Large intestine (tissue), 12 donors: ENCODE measurements at places on chromosomes 2 and 18. TPM values are rescaled to one million over a fixed set of nuclear protein-coding genes. Genes with fewer than 3 reads are reported as not detected.

DNA sequence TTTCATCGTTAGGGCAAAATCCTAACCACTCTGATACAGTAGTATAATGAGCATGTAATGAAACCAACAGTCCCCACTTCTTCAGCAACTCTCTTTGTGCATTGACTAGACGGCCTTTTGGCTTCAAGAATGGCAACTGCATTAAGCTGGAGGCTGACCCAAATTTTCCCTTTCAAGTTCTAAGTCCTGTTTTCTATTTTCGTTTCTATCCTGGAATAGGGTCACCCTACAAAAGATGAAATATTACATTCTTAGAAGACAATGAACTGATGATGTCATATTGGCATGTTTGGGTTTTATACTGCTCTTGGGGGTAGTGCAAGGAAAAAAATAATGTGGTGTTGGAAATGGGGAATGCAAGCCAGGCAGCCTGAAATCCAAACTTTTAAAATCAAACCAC is 254.4 kb downstream of the ETAA1 start:
- no peak overlapping the region for H3K4me3 ChIP-seq
- no peak for DNase-seq
- H3K4me1 ChIP-seq, result peaks cover 14% of the 10 kb centered on the region
- no peak overlapping the region for H3K27ac ChIP-seq
- peaks cover 9% of the 10 kb centered on the region for H3K27me3 ChIP-seq

DNA sequence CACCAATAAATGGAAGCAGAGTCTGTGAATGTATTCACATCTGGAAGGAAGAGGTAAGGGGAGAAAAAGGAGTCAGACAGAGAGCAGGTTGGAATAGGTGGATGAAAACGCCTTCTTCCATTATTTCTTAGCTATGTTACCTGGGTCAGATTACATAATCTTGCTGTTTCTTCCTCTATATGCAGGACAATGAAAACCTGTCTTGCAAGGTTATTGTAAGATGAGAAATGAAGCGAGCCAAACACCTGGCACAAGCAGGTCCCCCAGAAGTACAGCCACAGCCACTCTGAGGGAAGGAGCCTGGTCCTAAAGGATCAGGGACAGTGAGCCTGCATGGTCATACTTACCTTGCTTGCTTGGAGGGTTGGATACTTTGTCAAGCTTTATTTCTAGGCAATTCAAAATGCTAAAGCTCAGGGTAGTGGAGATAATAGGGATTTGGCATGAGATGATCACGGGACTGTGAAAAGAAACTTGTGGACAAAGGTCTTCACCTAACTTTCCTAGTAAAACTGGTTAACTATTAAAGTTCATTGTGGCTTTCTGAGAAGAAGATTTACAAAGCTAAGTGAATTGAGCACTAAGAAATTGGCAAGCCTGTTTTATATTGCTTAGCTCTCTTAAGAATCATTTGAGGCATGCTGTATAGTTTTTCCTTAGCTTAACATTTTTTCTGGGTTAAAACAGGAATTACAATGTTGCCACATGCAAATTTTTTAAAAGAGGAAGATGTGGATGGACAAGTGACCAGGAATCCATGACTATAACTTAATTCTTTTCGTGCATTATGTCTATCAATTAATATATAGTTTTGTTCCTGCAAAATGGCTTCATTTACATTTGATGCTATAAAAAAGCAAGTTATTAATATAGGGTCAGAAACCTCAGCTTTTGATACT is 15.7 kb upstream of the PLA2R1 start:
- peaks cover 50% of the 10 kb centered on the region for H3K4me1 ChIP-seq
- H3K27me3 ChIP-seq, result no peaks in the 10 kb centered on the region
- H3K36me3 ChIP-seq, result no peaks in the 10 kb centered on the region
- peak; percentile 94 for DNase-seq

DNA sequence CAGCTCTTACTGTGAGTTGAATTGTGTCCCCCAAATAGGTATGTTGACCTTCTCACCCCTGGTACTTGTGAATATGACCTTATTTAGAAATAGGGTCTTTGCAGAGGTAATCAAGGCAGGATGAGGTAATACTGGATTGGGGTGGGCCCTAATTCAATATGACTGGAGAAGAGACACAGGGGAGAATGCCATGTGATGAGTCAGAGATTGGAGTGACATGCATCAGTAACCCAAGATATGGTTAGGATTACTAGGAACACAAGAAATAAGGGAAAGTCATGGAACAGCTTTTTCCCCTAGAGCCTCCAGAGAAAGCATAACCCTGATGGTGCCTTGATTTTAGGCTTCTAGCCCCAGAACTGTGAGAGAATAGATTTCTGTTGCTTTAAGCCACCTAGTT is 37.0 kb upstream of the ATP5MC3 start:
- H3K4me1 ChIP-seq, result no peaks in the 10 kb centered on the region
- no peak overlapping the region for H3K27ac ChIP-seq
- no peaks in the 10 kb centered on the region for H3K36me3 ChIP-seq
- peaks cover 8% of the 10 kb centered on the region for H3K27me3 ChIP-seq
- no peak for DNase-seq
- H3K4me3 ChIP-seq, result no peak overlapping the region

DNA sequence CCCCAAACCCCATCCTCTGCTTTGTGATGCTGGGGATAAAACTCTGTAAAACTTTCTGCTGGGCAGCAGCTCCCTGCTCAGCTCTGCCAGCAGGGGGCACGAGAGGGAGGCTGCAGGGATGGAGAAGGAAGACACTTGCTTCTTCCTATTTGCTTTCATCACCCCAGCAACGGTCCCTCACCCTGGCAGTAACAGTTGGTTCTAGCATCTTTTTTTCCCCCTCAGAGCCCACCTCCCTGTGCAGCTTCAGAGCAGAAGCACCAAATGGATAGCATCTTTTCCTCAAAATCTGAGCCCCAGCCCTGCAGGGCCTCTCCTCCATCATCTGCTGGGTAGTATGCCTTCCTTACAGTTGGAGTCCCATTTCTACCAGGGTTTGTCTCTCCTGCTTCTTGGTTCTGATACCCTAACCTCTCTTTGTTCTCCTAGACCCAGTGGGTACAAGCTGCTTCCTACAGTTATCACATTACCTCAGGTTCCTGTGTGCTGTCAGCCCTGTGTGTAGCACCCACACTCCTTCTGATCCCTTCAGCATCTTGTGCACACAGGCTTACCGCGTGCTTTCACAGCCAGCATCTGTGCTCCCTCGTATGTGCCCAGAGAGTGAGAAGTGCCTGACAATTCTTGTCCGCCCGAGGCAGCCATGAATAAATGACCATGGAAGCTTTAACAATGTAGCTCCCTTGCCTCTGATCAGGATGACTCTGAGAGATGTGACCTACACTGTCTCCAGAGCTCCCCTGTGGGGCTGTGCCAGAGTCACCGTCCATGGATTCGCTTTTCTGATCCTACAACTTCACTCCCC is 14.5 kb downstream of the CKAP2L start:
- DNase-seq, result peak; percentile 75
- H3K36me3 ChIP-seq, result peaks cover 2% of the 10 kb centered on the region
- no peak overlapping the region for H3K4me3 ChIP-seq
- no peaks in the 10 kb centered on the region for H3K27me3 ChIP-seq
- H3K4me1 ChIP-seq, result peaks cover 13% of the 10 kb centered on the region

- H3K4me3 ChIP-seq, result no peak overlapping the region
- peaks cover 26% of the 10 kb centered on the region for H3K4me1 ChIP-seq
- H3K27ac ChIP-seq, result no peak overlapping the region
- DNase-seq, result no peak
Measured at GRCh38 chr2:38539086-38539485, 63.6 kb downstream of the HNRNPLL start.

DNA sequence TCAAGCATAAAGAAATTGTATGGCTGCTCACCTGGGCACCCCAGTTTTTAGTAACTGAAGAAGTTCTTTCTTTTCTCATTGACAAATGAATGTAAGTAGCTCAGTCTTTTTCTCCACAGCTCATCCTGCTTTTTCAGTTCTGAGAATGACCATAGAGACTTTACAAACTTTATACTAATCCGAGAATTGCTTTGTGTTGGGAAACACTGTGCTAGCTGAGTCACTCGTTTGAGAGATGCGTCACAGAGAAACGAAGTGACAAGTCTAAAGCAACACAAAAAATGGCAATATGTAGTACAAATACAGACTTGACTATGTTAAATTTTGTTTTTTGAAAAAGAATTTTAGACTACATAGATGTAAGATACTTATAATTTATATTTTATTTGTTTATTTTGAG is 9.0 kb downstream of the LRRTM4 start:
- H3K27ac ChIP-seq, result no peak overlapping the region
- H3K4me3 ChIP-seq, result no peak overlapping the region
- DNase-seq, result no peak
- H3K36me3 ChIP-seq, result no peaks in the 10 kb centered on the region
- no peaks in the 10 kb centered on the region for H3K27me3 ChIP-seq

- no peak overlapping the region for H3K4me3 ChIP-seq
- no peak overlapping the region for H3K27ac ChIP-seq
- DNase-seq, result peak; percentile 40
- H3K36me3 ChIP-seq, result no peaks in the 10 kb centered on the region
Measured at GRCh38 chr2:61993422-61994024, 88.0 kb downstream of the COMMD1 start.

- no peaks in the 10 kb centered on the region for H3K4me1 ChIP-seq
- no peak overlapping the region for H3K27ac ChIP-seq
- DNase-seq, result peak; percentile 15
- H3K4me3 ChIP-seq, result no peak overlapping the region
- no peaks in the 10 kb centered on the region for H3K27me3 ChIP-seq
Measured at GRCh38 chr2:36561237-36561944, 36.6 kb downstream of the FEZ2 start.

DNA sequence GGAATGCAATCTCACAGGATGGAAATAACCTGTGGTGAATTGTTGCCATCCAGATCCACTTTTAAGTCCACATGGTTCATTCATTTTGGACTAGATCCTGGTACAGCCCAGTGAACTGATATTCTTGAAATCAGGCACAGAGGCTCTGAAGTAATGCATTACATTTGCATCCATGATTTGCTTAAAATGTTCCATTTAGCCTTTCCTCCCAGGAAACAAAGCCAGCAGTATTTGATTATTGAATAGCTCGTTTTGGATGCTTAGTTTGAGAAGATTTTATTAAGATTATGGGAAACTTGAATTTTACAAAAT is 995.8 kb upstream of the CDH2 start:
- H3K4me1 ChIP-seq, result no peaks in the 10 kb centered on the region
- H3K27ac ChIP-seq, result no peak overlapping the region
- H3K4me3 ChIP-seq, result no peak overlapping the region
- DNase-seq, result peak; percentile 9
- H3K36me3 ChIP-seq, result no peaks in the 10 kb centered on the region

DNA sequence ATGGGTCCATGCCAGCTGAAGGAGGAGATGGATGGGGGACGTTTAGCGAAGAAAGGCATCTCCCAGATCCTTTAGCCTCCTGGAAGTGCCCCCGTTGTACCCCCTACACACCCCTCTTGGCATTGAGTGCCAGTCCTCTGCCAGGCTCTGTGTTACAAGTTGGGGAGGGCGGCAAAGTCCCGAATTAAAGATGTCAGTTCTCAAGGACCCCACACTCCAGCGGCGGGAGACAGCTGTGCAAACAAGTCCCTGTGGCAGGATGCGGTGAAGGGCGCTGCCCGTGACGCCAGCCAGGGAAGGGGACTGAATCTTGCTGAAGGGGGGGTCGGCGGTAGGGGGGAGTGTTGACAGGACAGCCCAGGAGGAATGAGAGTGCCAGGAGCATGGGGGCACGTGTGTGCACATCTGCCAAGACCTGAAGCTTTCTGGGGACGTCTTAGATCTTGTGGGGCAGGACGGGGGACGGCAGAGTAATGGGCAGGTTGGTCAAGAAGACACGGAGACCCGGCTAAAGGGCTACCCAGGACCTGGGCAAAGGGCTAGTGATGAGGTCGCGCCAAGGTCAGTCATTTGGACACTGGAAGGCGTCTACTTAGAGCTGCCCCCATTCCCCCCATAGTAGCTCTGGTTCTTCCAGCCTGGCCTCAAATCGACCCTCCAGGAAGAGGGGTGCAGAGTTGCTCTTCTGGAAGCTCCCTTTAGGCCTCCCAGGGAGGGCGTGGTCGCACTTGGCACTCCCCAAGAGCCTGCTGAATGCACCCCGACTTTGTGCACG is 2.8 kb upstream of the CTDSP1 start:
- peak; percentile 88 for DNase-seq
- H3K36me3 ChIP-seq, result peaks cover 8% of the 10 kb centered on the region
- H3K4me1 ChIP-seq, result peaks cover 35% of the 10 kb centered on the region
- H3K4me3 ChIP-seq, result peak overlapping the region; percentile 69
- peak overlapping the region; percentile 95 for H3K27ac ChIP-seq
- no peaks in the 10 kb centered on the region for H3K27me3 ChIP-seq

GRCh38 chr2:74131901-74132300 is 15.8 kb downstream of the BOLA3 start:
- DNase-seq, result no peak
- H3K4me1 ChIP-seq, result no peaks in the 10 kb centered on the region
- H3K27me3 ChIP-seq, result peaks cover 17% of the 10 kb centered on the region
- H3K27ac ChIP-seq, result no peak overlapping the region
- H3K36me3 ChIP-seq, result peaks cover 6% of the 10 kb centered on the region

GRCh38 chr2:55943466-55943865 is 19.9 kb upstream of the EFEMP1 start:
- H3K27ac ChIP-seq, result no peak overlapping the region
- no peaks in the 10 kb centered on the region for H3K27me3 ChIP-seq
- H3K4me1 ChIP-seq, result no peaks in the 10 kb centered on the region

DNA sequence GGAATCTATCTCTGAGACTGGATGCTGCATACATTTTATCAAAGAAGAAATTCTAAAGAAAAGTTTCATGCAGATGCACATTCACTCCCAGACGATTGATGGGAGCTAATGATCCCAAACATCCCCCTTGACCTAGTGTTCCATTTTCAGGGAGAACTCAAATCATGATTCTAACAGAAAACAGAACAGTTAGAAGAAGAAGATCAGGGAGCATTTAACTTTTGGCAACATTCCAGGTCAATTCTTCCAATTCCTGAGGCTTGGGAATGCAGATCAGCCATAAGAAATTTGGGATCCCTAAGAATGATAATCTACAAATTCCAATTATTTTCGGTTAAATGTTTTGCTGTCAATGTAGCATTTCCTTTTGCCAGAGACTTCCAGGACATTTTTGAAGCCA is 96.6 kb downstream of the CPO start:
- H3K27me3 ChIP-seq, result peaks cover 2% of the 10 kb centered on the region
- H3K4me1 ChIP-seq, result no peaks in the 10 kb centered on the region
- no peaks in the 10 kb centered on the region for H3K36me3 ChIP-seq
- DNase-seq, result no peak
- H3K4me3 ChIP-seq, result no peak overlapping the region

GRCh38 chr2:143622106-143622505 is 492.9 kb downstream of the ARHGAP15 start:
- DNase-seq, result no peak
- H3K4me1 ChIP-seq, result no peaks in the 10 kb centered on the region
- no peak overlapping the region for H3K27ac ChIP-seq
- H3K27me3 ChIP-seq, result no peaks in the 10 kb centered on the region

- H3K4me1 ChIP-seq, result peaks cover 8% of the 10 kb centered on the region
- peak; percentile 63 for DNase-seq
- no peaks in the 10 kb centered on the region for H3K36me3 ChIP-seq
- H3K27me3 ChIP-seq, result no peaks in the 10 kb centered on the region
- H3K27ac ChIP-seq, result no peak overlapping the region
Measured at GRCh38 chr2:64311948-64312621, 141.9 kb upstream of the LGALSL start.

- no peak overlapping the region for H3K27ac ChIP-seq
- no peak overlapping the region for H3K4me3 ChIP-seq
- no peak for DNase-seq
- H3K27me3 ChIP-seq, result no peaks in the 10 kb centered on the region
- H3K4me1 ChIP-seq, result no peaks in the 10 kb centered on the region
Measured at GRCh38 chr18:55794288-55795052, 206.5 kb upstream of the TCF4 start.

SLC19A3 gene
- 80.8 TPM for polyA plus RNA-seq

LIPG gene
- polyA plus RNA-seq, result 32.9 TPM

KLHL29 gene
- 5.9 TPM for polyA plus RNA-seq

RAD51AP2 gene
- 0.06 TPM for polyA plus RNA-seq

SLC4A3 gene
- 3.3 TPM for polyA plus RNA-seq

TYW5 gene
- polyA plus RNA-seq, result 13.0 TPM

SULT1C2 gene
- polyA plus RNA-seq, result 238 TPM

ALLC gene
- polyA plus RNA-seq, result not detected

OR6B2 gene
- polyA plus RNA-seq, result not detected

SNED1 gene
- 6.6 TPM for polyA plus RNA-seq
